ENCODE measurements at places on chromosomes 3 and 15. TPM values are rescaled to one million over a fixed set of nuclear protein-coding genes. Genes with fewer than 3 reads are reported as not detected.

The PRSS50 gene
- not detected for total RNA-seq

- DNase-seq = no peak
- no peaks in the 10 kb centered on the region for H3K27me3 ChIP-seq
- no peaks in the 10 kb centered on the region for H3K36me3 ChIP-seq
- H3K27ac ChIP-seq = no peak overlapping the region
- no peaks in the 10 kb centered on the region for H3K4me1 ChIP-seq
Observed at GRCh38 chr3:109089265-109089664, 28.7 kb downstream of the MORC1 start.

The CCR3 gene
- not detected for total RNA-seq

The CDHR4 gene
- not detected for total RNA-seq

The LSAMP gene
- 3.3 TPM for total RNA-seq

The OR5H1 gene
- total RNA-seq = not detected

GRCh38 chr3:146160964-146161662, at the start of gene PLOD2:
TSS of gene PLOD2 (minus strand) at chr3:146161184. CDS start at chr3:146160989, 195 bp downstream.
- peak within 1 kb of the TSS; percentile 96 for H3K27ac ChIP-seq
- H3K36me3 ChIP-seq = peaks cover 9% of the 10 kb centered on the region
- DNase-seq = peak; percentile 94
- no peaks in the 10 kb centered on the region for H3K27me3 ChIP-seq
- peak within 1 kb of the TSS; percentile 84 for H3K4me3 ChIP-seq
- H3K4me1 ChIP-seq = peaks cover 71% of the 10 kb centered on the region

The HTR3E gene
- total RNA-seq = not detected

GRCh38 chr3:138907539-138907938, 39.4 kb downstream of the FOXL2 start:
- H3K4me1 ChIP-seq = no peaks in the 10 kb centered on the region
- H3K27me3 ChIP-seq = no peaks in the 10 kb centered on the region
- no peak overlapping the region for H3K4me3 ChIP-seq
- no peaks in the 10 kb centered on the region for H3K36me3 ChIP-seq
- H3K27ac ChIP-seq = no peak overlapping the region

DNA sequence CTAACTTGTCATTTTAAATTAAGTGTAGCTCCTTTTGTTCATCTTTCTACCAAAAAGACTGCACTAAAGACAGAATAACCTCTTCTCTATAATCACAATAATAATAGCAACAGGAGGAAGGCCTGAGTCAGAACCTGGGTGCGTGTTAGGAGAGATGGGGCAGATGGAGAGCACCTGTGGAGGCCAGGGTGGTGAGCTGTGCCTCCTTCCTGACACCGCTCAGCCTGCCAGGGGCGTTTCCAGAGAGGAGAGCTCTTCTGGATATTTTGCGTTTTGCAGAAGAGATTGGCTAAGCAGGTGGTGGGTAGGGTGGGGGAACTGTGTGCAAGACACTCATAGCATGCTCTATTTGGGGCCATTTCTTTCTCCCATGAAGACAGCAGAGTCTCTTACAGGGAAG, 83.5 kb downstream of the MEGF11 start:
- peaks cover 17% of the 10 kb centered on the region for H3K27me3 ChIP-seq
- H3K36me3 ChIP-seq = no peaks in the 10 kb centered on the region
- no peak overlapping the region for H3K4me3 ChIP-seq

GRCh38 chr15:66708389-66708788, 6.4 kb downstream of the SMAD6 start:
- H3K4me1 ChIP-seq = peaks cover 72% of the 10 kb centered on the region
- peak overlapping the region; percentile 76 for H3K27ac ChIP-seq
- no peak for DNase-seq
- H3K27me3 ChIP-seq = no peaks in the 10 kb centered on the region
- H3K36me3 ChIP-seq = peaks cover 19% of the 10 kb centered on the region

Data from osteoblast (primary cell).